ENCODE measurements at places on chromosomes 12 and 14. TPM values are rescaled to one million over a fixed set of nuclear protein-coding genes. Genes with fewer than 3 reads are reported as not detected.

DNA sequence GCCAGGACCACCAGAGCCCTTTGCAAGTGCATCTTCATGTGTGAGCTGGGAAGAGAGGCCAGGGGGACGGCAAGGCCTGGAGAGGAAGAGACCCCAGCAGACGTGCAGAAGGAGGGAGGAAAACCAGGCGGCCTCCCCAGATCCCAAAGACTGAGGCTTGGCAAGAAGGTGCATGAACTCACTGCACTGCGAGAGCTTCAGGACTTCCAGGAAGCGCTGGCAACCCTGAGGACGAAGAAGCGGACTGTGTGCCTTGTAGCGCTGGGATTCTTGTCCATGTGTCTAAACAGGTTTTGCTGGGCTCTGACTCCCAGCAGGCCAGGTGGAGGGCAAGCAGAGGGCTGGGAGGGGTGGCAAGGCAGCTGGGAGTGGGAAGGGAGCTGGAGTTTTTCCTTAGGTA lies 939 bp downstream of the TGFB3 start:
- no peak for DNase-seq

DNA sequence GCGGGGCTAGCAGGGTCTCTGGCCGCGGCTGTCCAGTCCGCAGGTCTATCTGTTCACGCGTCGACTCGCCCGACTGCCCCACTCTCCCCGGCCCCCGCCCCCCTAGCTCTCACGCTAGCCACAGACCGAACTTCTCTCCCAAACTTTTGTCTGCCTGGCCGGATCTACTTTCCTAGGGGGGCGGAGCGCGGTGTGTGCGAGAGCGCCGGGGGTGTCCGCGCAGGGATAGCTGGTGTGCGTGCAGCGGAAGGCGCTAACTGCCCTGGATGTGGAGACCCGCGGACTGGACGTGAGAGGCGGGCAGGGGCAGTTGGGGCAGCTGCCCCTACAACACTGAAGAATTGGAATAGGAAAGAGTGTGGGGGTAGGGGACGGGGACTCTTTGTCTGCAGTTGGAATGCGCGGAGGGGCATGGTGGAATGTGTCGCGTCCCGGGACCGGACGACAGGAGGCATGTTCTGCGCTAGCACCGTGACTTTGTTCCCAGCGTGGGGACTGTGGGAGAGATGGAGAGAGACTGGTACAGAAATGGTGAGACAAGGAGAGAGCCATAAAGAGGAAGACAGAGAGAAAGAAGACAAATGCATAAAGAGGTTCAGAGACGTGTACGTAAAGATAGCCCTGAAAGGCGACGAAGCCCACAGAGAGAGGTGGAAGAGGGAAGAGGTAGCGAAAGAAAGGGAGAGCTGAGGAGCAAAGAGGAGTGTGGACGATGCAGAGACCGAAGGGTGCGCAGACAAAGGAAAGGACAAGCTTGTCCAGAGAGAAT lies at the start of gene AJUBA:
AJUBA (minus strand) TSS at position 75 of the 769 bp plus-strand sequence. CDS start 285 bp downstream, outside the sequence.
- peak; percentile 85 for DNase-seq

- DNase-seq = no peak
Measured at GRCh38 chr14:53613404-53614253, 343.0 kb downstream of the BMP4 start.

DNA sequence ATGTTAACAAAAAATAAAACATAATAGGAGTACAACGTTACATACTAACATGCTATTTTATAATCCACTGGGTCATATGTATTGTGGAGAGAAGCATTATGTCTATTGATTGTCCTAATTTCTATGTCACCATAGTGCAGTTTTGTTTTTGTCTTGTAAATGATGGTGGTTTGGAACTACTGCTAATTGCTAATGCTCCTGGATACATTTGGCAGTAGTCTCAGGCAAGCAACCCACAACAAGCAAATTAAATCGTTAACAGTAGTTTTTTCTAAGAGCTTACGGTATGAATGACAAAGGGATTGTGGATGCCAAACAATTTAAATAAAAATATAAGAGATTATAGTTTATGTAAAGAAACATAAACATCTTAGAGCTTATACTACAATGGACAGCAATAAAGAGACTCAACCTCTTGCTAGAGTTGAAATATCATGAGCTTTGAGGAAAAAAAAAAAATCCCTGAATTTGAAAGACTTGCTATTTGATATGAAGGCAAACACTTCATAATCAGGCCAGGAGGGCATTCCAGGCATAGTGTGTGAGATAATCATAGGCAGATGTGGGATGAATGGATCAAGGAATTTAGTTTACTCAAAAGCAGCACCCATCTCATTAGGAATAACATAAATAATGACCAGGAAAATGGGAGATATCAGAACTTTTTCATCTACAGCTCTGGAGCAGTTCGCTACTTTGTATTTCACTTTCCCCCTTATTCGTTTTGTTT lies 181.3 kb downstream of the CCDC59 start:
- no peak for DNase-seq

GRCh38 chr14:103385929-103386712 lies 906 bp downstream of the MARK3 start:
- peak; percentile 16 for DNase-seq

DNA sequence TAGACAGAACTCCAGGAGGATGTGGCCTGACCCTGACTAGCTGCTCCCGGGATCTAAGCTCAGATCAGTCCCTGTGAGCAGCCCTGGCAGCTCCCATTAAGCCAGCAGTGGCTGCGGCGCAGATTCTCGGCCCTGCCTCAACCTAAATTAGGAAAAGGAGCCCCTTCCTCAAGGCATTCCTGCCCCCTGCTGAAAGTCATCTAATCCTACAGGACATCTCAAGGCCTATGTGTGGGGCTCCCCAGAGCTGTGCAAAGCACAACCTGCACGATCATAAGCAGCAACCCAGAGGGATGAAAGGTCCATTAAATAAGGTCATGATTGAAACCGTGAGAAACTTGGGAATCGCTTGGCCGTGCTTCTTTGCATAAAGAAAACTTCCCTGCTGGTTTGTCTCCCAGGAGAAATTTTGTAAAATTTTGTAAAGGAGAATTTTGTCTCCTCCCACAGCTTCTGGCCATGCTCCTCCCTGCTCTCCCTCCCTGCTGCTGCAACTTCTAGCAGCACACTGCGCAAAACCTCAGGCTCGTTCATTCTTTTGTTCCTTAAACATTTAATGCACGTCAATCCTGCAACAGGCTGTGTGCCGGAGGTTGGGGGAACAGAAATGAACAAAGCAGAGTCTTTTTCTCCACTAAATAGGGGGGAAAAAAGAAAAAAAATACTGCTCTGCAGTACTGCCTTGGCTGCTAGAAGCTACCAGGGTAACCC lies 96.6 kb upstream of the SLC35F4 start:
- peak; percentile 22 for DNase-seq

GRCh38 chr12:116436561-116437249 lies 122.5 kb upstream of the MAP1LC3B2 start:
- no peak for DNase-seq

GRCh38 chr12:62434494-62435302 lies 31.9 kb upstream of the MON2 start:
- no peak for DNase-seq

DNA sequence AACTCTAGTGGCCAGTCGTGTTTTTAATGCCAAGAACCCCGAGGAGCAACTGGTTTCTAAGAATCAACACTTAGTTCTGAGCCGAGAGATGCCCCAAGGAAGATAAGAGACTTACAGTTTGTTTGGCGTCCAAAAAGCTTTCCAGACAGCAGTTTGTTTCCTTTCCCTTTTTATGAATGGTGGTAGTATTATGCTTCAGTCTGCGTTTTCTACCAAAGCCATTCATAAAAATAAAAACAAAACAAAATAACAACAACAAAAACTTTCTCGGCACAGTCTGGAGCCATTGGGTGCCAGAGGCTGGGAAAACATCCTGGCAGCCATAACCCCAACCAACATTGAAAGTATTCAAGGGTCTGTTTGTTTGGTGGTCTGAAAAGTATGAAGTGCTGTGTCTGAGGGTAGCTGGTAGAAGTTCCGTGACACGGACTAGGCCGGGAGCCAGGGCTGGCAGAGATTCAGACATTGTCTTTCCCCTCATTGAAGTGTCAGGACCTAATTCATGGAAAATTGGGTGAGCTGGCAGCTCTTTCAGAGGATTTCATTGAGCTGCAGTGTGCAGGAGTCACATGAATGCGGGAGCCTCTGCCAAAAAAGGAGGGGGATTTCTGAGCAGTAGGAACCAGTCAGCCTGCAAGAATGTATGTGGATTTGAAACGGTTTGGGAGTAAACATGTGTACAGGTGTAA lies 124.2 kb downstream of the HMGA2 start:
- no peak for DNase-seq

DNA sequence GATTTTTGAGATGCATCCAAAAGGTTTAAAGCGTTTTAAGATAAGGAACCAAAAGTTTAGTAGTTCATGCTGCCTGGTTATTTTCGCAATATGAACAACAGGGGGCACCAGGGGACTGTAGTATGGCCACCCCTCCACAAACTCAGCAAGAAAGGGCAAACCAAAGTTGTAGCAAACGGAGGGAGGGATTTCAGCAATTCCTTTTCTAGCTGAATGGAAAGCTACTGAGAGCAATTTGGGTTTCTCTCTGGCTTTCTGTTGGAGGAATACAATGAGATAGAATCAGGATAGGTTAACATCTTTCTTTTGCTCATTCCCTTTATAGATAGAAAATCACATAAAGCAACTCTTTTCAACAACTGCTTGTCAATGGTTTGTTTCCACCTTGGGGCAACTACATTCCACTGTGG lies 62.5 kb downstream of the DRAM1 start:
- DNase-seq = peak; percentile 59

DNA sequence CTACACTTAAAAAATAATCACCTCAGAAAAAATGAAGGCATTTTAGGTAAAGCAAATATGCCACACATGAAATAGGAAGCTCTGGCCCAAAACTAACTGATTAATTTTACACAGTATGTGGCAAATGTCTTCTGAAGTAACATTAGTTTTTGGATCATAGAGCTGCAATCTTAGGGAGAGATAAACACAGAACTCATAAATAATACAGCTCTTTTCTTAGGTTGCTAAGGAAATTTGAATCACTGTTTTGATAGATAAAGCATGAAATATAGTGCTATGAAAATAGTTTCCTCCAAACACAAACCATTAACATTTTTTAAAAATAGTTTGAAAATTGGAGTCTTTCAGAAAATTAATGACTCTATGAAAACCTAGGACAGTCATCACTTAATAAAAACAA lies 15.0 kb downstream of the RASSF9 start:
- DNase-seq = no peak

DNA sequence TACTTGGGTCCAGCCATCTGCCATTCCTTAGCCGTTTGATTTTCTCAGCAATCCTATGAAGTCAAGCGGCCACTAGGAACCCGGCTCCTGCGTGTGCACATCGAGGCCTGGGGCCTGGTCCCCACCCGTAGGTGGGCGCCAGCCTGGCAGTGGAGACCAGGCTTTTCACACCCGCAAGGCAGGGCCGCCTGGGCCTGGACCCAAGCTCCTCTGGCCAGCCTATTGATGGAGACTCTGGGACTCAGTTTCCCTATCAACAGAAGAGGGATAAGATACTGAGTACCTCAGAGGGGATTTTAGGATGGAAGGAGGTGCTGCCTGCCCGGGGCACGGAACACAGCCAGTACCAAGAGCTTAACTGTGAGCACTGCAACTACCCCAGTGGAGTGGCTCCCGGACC lies 104.3 kb upstream of the C14orf180 start:
- DNase-seq = no peak

DNA sequence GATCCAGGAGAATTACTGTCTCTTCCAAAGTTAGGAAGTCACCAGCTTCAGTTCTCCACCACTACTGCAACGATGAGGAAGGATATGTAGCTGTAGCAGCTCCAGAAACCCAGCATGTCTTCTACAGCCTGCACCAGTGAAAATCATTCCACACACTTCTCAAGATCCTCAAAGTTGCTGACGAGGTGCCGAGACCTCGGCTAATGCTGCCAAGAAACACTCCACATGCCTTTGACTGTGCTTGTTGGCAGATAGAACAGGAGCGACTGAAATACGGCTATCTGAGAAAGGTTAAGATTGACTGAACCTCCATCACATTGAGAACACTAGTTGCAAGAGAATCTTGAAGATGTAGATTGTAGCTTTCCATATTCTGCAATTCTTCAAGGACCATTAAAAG lies 241.9 kb downstream of the PPFIA2 start:
- no peak for DNase-seq

GRCh38 chr12:47346251-47347019 lies 266.7 kb upstream of the AMIGO2 start:
- no peak for DNase-seq

DNA sequence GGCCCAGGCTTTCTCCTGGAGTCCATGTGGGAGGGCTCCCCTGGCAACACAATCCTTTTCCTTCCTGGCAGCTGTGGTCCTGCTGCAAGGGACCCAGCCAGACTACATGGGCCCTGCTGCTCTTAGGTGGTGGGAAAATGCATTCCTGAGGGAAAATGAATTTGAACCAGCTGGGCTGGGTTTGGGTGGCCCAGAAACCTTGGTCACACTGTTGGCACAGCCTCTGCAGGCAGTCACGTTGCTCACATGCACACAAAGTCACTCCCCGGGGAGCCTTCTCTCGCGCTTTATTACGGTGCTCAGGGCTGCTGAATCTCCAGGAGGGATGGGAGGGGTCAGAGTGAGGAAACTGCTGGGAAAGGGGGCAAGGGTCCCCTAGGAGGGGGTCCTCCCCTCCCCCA lies 17.2 kb downstream of the PLEKHG3 start:
- DNase-seq = no peak

- no peak for DNase-seq
Measured at GRCh38 chr14:50974118-50974517, 29.8 kb upstream of the PYGL start.

DNA sequence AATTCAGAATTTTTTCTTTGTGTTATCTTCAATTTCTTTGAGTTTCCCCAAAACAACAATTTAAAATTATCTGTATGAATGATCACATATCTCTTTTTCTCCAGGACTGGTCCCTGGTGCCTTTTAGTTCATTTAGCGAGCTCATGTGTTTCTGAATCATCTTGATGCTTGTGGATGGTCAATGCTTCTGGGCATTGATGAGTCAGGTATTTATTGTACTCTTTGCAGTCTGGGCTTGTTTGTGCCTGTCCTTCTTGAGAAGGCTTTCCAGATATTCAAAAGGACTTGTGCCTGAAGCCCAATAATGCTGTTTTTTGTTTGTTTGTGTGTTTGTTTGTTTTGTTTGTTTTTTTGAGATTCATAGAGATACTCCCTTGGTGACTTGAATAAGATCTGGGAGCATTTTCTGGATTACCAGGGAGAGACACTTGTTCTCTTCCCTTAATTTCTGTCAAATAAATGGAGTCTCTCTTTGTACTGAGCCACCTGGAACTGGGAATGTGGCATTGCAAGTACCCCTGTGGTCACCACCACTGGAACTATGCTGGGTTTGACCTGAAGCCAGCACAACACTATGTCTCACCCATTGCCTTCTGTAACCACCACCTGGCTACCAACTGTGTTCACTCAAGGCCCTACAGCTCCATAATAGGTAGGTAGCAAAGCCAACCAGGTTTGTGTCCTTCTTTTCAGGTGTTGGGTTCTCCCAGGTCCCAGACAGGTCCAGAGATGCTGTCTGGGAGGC lies 56.3 kb downstream of the SLC6A15 start:
- no peak for DNase-seq

SERPINA3 gene
- total RNA-seq = not detected

DNAAF2 gene
- total RNA-seq = 8.6 TPM

PA2G4 gene
- 84.3 TPM for total RNA-seq

MIA2 gene
- total RNA-seq = 19.8 TPM

TRHDE gene
- 0.54 TPM for total RNA-seq

HNF1A gene
- total RNA-seq = not detected

GSG1 gene
- total RNA-seq = 0.46 TPM

CAPZA3 gene
- not detected for total RNA-seq
